ENCODE measurements at places on chromosomes 11 and 22.

GRCh38 chr11:131186629-131187101 is 183.8 kb upstream of the NTM start:
- DNase-seq: no peak

- DNase-seq: no peak
These were observed 59.8 kb downstream of the SC5D start for GRCh38 chr11:121352251-121352891.

DNA sequence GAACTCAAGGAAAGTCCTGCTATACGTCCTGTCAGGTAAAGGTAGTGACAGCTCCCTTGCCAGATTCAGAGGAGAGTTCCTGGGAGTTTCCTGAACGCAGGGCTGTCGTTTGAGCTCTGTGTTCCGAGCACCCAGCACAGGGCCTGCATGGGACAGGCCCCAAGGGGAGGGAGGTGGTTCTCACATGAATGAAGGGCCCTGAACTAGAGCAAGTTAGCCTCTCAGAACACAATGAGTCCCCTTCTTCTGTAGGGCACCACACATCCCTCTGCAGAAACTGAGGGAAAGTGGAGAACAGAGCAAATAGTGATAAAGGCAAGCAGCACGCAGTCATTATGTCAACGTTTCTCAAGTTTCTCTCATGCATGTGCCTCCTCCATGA is 35.3 kb downstream of the NEU3 start:
- DNase-seq: no peak

- no peak for DNase-seq
These were observed 61.8 kb downstream of the SMIM38 start for GRCh38 chr11:69217276-69218105.

DNA sequence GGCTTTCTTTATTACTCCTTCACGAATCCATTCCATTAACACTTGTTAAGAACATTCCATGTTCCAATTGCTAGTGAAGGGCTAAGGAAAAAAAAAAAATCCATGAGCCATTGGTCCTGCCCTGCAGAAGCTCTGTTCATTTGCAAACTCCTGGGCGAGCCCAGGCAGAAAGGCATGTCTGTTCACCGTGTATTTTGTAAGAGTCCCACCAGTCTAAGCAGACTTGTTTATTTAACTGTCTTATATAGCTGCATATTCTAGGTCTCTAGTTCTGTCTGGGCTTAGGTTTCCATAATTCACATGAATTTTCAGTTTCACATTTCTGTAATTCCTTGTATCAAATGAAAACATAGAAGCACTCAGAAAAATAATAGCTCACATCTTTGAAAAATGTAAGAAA is 97.4 kb upstream of the POU2AF2 start:
- no peak for DNase-seq

DNA sequence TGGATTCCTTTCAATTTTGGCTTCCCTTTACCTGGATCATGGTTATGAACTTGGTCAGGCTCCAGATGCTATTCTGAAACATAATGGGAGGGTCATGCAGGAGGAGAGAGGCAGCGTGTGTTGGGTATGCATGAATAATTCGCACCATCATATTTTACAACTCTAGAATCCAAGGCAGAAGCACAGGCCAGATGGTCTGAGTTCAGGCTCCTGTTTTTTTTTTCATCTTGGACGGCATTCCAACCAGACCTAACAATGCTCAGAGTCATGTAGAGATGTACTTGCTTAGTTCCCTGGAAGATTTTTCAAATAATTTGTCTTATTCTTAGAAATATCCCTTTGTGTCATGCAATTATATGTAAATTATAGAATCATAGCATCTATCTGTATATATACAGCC is 393.5 kb downstream of the JRKL start:
- no peak for DNase-seq

- DNase-seq: no peak
These were observed 180.5 kb upstream of the ZBED5 start for GRCh38 chr11:11038352-11038751.

- DNase-seq: no peak
These were observed 230.7 kb upstream of the CHORDC1 start for GRCh38 chr11:90453525-90453924.
